ENCODE measurements at places on chromosomes 7 and 10.
A peak's percentile ranks its signal among the peaks of the same experiment; 100 is the strongest.

- no peak for DNase-seq
Observed at GRCh38 chr7:91295576-91295975, 31.3 kb downstream of the FZD1 start.

- no peak for DNase-seq
Observed at GRCh38 chr7:381211-382042, 91.5 kb downstream of the FOXL3 start.

GRCh38 chr10:83190614-83191013 lies 948.7 kb upstream of the GHITM start:
- no peak for DNase-seq

DNA sequence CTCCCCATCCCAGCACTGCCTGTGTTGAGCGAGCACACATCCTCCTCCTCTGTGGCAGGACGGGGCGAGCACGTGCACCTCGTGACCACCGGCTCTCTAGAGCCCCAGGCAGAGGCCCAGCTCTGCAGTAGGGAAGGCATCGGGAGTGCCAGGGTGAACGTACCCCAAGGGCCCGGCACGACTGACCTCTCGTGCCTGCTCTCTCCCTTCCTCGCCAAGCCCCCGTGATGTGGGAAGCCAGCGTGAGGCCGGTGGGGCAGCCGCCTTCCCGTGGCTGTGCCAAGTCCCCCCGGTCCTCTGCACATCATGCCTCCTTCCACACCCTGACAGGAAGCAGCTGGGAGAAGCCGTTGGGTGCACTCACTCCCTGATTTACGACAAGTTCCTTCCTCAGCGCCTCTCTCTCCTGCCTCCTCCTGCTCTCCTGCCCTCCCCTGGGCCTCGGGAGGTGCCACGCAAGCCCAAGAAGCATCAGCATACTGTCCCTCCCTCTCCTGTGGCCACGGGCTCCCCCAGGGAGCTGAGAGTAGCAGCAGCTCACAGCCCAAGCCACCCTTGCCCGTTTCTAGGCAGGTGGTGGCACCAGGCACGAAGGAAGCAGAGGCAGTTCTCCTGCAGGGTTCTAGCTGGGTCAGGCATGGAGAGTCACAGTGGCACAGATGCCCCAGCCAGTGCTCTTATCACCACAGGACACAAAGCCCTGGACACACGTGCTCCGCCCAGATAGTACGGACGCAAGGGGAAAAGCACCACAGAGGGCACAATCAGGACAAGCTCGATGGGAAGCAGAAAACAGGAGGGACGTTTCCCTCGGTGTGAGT lies 47.0 kb downstream of the AMZ1 start:
- DNase-seq = no peak

DNA sequence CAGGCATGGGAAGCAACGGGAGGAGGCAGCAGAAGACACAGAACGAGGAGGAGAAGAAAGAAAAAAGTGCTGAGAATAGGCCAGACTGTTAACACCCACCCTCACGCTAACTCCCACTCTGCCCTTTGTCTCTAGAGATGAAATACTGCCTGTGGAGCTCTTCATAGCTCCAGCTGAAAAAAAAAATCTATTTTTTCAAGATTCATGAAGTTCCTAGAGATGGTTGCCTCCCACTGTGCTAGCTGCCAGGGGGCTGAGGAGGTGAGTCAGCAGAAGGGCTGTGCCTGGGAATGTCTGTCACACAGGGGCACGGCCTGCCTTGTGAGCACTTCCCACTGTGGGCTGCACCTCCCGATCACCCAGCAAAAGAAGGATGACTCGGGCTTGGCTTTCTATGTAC lies 144.5 kb downstream of the RNF216 start:
- DNase-seq = peak; percentile 92

DNA sequence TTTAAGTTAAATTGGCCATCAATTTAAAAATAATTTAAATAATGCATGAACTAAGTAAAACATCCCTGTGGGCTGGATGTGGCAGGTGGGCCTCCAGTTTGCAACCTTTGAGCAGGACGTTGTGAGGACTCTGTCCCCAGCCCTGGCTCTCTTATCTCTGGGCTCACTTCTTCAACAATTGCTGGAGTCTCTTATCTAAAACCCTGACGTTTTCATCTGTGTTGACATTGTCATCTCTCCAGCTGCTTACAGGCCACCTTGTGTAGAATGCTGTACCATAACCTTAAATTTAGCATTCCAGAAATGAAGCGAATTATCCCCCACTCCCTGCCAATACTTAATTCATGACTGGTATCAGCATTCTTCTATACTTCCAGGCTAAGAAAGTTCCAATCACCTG lies 3.2 kb upstream of the KIF5B start:
- DNase-seq = no peak

GRCh38 chr10:16944402-16944801 lies 127.2 kb upstream of the RSU1 start:
- no peak for DNase-seq

GRCh38 chr10:78471723-78472550 lies 438.3 kb downstream of the RPS24 start:
- DNase-seq = no peak

DNA sequence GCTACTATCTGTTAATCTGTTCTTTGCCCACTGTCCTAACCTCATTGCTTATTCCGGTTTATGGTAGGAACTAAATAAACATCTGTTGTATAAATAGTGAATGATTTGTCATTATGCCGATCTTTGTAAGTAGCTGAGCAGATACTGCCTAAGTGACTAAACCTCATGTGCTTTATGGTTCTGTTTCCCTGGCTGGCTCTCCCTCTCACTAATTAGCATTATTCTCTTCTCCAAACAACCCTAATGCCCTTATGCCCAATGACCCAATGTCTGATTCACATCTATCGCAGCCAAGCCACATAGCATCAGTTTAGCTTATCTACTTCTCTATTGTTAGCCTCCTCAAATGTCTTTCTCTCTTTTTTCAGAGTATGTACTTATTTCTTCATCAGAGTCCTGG lies 462.3 kb upstream of the POT1 start:
- no peak for DNase-seq

DNA sequence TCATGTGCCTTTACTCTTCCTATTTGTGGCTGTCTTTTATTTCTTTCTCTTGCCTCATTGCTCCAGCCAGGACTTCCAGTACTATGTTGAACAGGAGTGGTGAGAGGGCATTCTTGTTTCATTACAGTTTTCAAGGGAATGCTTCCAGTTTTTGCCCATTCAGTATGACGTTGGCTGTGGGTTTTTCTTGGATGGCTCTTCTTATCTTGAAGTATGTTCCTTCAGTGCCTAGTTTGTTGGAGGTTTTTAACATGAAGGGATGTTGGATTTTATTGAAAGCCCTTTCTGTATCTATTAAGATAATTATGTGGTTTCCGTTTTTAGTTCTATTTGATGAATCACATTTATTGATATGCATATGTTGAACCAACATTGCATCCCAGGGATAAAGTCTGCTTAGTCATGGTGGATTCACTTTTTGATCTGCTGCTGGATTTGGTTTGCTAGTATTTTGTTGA lies 96.8 kb downstream of the GLCCI1 start:
- DNase-seq = no peak

DNA sequence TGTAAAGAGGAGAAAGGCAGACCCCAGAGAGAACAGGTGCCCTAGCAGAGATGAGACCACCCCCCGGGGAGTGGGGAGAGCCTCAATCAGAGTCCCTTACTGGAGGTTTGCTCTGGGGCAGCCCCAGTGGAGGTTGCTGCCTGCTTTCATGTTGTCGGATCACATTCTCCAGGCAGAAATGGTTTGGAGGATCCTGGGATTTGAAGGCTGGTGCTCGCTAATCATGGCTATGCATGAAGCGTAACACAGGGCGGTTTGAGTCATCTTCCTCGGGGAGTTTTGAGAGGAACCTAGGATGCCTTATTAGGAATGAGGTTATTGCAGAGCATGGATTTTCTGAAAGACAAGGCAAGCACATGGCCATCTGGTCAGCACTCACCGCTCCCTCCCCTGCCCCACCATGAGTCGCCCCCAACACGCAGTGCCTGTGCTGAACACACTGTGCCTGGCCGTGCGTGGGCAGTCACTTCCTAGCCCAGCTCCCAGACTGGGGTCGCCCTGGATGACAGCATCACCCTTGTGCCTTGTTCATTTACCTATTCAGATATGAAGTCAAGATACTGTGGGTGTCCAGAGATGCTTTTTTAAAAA lies 319.9 kb downstream of the DPP6 start:
- DNase-seq = no peak

GRCh38 chr10:71989661-71990454 lies 25.7 kb downstream of the CHST3 start:
- no peak for DNase-seq

DNA sequence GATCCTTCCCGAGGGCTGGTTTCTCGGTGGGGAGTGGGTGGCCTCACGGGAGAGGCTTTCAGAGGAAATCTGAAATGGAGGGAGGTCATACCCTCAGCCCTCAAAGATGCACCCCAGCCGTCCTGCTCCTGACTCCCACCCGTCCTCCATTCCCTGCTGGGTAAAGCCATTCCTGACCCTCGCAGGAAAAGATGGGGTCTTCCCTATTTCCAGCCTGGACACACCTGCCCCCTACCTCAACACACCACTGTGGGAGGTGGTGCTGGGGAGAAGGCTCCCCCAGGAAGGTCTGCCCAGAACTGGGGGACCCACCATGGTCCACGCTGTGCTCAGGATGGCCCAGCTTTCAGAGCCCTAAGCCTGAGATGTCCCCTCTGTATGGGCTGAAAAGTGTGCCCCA lies 86.9 kb downstream of the CHST15 start:
- no peak for DNase-seq

- DNase-seq = no peak
Observed at GRCh38 chr10:1251769-1252168, 195.6 kb downstream of the WDR37 start.

DNA sequence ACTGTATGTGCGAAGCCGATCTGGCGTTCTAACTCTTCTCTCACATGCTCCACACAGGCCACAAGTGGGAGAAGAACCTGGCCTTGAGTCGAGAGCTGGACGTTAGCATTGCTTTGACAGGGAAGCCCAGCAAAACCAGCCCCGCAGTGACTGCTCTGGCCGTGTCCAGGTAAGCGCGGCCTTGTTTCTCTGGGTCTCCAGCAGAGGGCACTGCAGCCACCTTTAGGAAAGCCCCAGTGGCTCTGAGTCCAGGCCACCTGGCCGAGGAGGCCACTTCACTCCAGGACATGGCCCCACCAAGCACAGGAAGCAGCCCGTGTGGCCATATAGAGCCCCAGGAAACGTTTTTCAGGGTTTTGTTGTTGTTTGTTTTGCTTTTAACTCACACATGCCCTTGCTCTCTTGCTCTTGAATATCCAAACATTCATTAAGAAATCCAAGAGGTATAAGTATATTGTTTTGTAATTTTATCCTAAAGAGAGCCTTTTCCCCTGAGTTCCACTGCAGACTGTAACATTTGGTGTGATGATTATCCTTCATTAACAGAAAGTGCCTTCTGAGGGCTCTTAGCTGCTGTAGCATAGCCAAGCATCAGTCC lies 41.8 kb upstream of the LRRC18 start:
- DNase-seq = peak; percentile 56

- DNase-seq = no peak
Observed at GRCh38 chr7:22675917-22676343, 51.1 kb upstream of the IL6 start.

DNA sequence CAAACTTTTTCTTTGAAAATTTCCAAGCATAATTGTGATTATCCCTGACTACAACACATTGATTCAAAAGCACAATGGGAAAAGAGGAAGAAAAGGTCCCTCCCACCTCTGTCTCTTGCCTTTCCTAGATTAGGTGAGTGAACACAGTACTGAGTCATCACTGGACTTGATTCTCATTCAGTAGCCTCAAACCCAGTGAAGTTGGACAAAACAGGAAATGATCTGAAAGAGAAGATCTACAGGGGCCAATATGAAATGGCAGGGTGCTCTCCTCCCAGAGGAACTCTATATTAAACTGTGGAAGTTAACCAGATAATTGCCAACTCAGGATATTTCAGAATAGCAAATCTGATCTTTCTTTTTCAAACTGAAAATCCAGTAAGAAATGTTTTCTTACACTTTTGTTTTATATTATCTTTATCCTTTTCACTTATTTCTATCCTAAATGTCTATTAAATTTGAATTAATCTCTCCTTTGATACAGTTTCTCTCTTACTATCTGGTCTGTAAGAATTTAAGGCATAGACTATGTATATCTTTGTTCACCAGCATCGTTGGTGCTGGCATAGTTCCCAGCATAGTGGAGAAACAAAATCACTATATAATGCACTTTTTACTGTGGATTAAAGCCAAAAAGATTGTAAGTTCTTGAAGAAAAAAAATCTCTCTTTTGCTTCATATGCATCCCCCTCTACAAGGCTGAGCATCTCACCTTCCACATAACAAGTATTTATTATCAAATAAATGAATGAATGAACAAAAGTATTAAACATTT lies 41.4 kb upstream of the IKZF1 start:
- DNase-seq = no peak

- no peak for DNase-seq
Observed at GRCh38 chr10:84117686-84118394, 21.5 kb upstream of the GHITM start.

GRCh38 chr7:47609803-47610452 lies 28.0 kb upstream of the TNS3 start:
- DNase-seq = no peak

DNA sequence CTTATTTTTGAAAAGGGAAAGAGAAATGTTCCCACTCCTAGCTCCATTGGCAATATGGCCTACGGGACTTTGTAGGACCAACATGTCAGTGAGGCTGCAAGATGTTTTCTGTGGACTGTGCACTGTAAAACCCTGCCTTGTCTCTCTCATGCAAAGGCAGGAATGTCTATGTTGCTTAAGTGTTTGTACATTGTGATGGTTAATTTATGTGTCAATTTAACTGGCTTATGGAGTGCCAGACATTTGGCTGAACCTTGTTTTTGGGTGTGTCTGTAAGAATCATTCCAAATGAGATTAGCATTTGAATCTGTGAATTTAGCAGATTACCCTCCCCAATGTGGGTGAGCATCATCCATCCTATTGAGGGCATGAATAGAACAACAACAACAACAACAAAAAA lies 4.1 kb upstream of the PCLO start:
- DNase-seq = no peak

DNA sequence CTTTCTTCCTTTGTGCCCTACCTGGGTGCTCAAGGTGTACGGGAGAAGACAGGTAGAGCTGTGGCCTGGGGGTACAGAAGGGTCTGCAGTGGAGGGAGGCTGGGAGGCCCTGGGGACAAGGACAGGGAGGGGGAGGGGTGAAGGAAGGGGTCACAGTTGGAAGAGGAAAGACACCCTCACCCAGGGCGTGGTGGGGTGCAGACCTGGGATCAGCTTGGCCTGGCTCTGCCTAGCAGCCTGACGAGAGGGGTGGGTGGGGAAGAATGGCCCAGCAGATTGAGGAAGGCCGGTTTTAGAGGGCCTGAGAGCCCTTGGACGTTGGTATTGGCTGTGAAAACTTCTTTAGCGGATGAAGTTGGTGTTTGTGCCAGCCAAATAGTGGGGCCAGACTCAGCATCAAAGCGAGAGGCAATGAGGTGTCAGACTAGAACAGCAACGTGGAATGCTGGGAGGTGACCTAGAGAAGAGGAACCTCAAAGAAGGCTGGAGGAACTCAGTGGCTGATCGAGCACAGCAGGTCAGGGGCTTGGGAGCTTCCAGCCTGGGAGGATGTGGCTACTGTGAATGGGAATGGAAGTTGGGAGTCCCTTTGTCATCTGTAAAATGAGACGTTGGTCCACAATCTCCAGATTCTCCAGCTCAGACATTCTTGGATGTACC lies 18.1 kb upstream of the TRIM8 start:
- DNase-seq = no peak
